ENCODE measurements at places on chromosomes 12 and 14. TPM values are rescaled to one million over a fixed set of nuclear protein-coding genes. Genes with fewer than 3 reads are reported as not detected.

DNA sequence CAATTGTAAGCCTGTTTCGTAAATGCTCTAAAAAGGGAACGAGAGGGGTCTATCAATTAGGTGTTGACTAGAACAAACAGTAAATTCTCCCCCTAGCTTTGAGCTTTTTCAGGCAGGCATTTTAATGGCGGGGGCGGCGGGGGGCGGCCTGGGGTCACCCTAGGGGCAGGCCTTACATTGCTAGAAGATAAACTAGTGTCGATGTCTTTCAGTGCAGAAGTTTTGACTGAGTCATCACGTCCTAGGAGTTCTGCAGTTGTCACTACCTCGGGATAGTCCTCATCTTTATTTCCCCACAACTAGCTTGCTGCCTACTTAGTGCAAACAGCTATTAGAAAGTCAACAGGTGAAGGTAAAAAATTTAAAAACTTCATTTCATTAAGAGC, 1.6 kb downstream of the ATP6V1D start:
- no peak for DNase-seq

Gene DBX2
- 0.51 TPM for total RNA-seq

Gene PLA2G1B
- not detected for total RNA-seq

- DNase-seq, result no peak
These were observed 529 bp downstream of the PHLDA1 start for GRCh38 chr12:76031081-76031413.

Gene SLC25A47
- total RNA-seq, result not detected

DNA sequence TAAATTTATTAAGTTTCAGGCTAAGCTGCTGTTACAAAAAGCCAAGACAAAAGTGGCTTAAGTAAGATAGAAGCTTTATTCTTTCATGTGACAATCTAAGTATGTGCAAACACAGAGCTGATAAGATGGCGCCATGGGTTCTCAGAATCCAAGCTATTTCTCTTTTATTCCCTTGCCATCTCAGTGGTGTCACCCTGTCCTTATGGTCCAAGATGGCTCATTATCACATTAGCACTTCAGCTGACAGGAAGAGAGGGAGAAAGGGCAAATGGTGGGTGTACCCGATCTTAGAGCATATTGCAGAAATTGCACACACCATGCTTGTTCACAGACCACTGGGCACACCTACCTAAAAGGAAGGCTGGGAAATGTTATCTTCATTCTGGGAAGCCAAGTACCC, 211.7 kb downstream of the TMTC2 start:
- DNase-seq, result no peak

- DNase-seq, result peak; percentile 63
These were observed 269.3 kb downstream of the DAD1 start for GRCh38 chr14:22319526-22320361.

- no peak for DNase-seq
These were observed 121.6 kb downstream of the KTN1 start for GRCh38 chr14:55701638-55702037.

Gene PPP4R3A
- 40.2 TPM for total RNA-seq

Gene SCN8A
- 0.24 TPM for total RNA-seq

- no peak for DNase-seq
These were observed 4.7 kb upstream of the LPAR5 start for GRCh38 chr12:6640497-6640896.

Gene TTC7B
- 57.3 TPM for total RNA-seq

DNA sequence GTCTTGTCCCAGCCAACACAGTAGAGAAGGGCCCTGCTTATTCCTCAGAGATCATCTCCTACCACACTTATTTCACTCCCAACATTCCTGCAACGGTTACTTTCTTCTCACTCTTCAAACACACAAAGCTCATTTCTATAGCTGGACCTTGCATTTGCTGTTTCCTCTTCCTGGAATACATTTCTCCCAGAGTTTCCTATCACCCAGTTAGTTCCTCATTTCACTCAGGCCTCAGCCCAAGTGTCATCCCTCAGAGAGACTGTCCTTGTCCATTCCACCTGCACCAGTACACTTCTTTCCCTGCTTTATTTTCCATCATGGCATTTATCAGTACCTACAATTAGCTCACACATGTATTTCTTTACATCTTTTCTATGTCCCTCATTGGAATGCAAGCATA, 14.7 kb upstream of the STK38L start:
- no peak for DNase-seq

Gene ENDOU
- total RNA-seq, result 0.55 TPM

GRCh38 chr12:9991876-9992275, 7.0 kb downstream of the CLEC1B start:
- DNase-seq, result no peak

- DNase-seq, result no peak
These were observed 46.5 kb upstream of the GALNT9 start for GRCh38 chr12:132375747-132376463.

GRCh38 chr12:63924781-63925180, 80.3 kb downstream of the SRGAP1 start:
- no peak for DNase-seq

Gene OR4E2
- not detected for total RNA-seq

DNA sequence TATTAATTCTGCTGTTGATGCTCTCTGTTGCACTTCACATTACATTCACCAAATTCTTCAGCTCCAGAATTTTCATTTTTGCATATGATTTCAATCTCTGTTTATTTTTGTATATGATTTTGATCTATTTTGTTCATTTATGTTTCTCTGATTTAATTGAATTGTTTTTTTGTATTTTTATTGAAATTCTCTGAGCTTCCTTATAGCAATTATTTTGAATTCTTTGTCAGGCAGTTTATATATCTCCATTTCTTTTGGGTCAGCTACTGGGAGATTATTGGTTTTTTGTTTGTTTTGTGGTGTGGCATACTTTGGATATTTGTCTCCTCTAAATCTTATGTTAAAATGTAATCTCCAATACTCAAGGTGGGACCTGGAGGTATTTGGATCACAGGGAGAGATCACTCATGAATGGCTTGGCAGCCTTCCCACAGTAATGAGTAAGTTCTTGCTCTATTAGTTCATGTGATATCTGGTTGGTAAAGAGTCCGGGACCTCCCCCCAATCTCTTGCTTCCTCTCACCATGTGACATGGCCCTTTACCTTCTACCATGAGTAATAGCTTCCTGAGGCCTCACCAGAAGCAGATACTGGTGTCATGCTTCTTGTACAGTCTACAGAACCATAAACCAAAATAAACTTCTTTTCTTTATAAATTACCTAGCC, 8.7 kb upstream of the TCL1A start:
- DNase-seq, result no peak

Gene RPS6KL1
- 10.3 TPM for total RNA-seq

DNA sequence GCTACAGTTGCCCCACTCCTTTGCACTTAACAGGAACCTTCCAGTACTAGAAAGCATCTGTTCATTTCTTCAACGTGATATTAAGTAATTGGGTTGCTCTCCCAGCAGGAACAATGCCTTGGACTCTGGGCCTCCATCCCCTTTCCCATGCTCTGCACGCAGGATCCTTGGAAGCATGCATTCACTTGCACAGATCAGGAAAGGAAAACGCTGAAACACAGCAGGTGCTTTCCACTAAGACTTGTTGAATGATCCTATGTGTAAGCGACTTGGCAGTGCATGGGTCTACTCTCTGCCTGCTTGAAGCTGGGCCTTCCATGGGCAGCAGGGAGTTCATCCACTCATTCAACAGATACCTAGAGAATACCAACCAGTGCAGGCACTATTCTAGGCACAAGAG, 2.3 kb downstream of the LTBP2 start:
- no peak for DNase-seq

- DNase-seq, result no peak
These were observed 36.6 kb upstream of the KRT77 start for GRCh38 chr12:52739963-52740362.

Gene TPPP2
- not detected for total RNA-seq

Gene GLTP
- 43.2 TPM for total RNA-seq

Gene TAS2R8
- not detected for total RNA-seq

GRCh38 chr12:102009796-102010195, 52.0 kb downstream of the WASHC3 start:
- no peak for DNase-seq

Gene ACTR6
- 12.1 TPM for total RNA-seq

Gene NR4A1
- total RNA-seq, result 238 TPM

DNA sequence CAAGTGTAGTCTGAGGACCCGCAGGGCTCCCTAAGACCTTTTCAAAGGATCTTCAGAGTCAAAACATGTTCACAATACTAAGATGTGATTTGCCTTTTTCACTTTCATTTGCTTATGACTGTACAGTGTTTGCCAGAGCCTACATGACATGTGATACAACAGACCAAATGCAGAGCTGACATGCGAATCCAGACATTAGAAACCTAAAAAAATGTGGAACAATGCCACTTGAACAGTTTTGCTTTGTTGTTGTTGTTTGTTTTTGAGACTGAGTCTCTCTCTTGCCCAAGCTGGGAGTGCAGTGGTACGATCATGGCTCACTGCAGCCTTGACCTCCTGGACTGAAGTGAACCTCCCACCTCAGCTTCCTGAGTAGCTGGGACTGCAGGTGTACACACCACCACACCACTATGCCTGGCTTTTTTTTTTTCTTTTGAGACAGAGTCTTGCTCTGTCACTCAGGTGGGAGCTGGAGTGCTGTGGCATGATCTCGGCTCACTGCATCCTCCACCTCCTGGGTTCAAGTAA, 5.3 kb upstream of the RAB35 start:
- DNase-seq, result no peak

GRCh38 chr14:34863844-34864243, 11.3 kb downstream of the BAZ1A start:
- no peak for DNase-seq

GRCh38 chr12:67148265-67148664, 120.9 kb upstream of the CAND1 start:
- no peak for DNase-seq

DNA sequence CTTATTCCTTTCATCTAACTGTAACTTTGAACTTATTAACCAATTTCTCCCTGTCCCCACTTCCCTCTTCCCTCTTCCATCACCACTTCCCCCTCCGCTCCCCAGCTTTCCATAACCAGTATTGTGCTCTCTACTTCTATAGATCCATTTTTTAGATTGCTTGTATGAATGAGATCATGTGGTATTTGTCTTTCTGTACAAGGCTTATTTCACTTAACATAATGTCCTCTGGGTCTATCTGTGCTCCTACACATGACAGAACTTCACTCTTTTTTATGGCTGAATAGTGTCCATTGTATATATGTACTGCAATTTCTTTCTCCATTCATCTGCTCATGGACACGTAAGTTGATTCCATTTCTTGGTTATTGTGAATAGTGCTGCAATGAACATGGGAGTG, 14.4 kb downstream of the ERP27 start:
- no peak for DNase-seq

GRCh38 chr12:104048811-104049210, 1.2 kb downstream of the GLT8D2 start:
- no peak for DNase-seq

Gene DLGAP5
- 0.08 TPM for total RNA-seq

Gene MOAP1
- 40.1 TPM for total RNA-seq

DNA sequence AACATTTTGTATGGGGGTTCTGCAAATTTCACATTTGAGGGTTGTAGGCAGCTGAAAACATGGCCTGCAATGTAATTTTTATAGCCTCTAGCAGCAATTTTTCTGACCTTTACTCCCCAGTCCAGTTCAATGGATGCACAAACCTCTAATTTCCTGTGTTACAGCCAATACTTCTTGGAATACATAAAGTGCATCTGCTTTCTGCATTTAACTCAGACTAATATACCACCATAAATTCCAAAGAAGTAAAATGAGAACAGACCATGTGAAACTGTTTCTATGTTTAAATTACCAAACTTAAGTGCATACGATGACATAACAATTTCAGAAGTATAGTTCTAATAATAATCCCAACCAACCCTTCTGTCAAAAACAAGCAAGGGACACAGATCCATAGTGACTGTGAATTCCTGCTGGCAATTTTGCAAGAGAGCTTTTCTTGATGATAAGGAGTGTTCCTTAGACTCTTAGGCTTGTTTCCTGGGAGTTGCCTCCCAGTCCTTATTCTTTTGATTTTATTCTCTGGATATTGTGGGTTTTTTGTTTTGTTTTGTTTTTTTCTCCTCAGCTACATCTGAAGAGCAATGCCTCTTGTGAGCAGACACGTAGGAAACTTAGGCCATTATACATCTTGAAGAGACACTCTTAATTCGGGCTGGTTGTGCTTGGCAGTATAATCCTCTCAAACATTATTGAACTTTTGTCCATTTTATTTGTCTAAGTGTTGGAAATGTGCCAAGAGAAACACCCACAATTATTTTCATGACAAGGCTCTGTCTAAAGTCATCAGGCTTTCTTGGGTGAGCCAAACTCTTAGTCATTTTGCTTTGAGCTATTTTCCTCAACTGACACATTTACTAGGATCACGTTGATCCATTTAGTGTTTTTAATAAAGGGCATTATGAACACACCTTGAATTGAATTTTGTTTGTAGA, 51.3 kb upstream of the RERGL start:
- DNase-seq, result no peak

- no peak for DNase-seq
These were observed 220.5 kb downstream of the PELI2 start for GRCh38 chr14:56338674-56339073.

Gene NTS
- 0.52 TPM for total RNA-seq

- no peak for DNase-seq
These were observed 278.7 kb upstream of the PRICKLE1 start for GRCh38 chr12:42868291-42868690.

GRCh38 chr12:6426882-6427671, 17.7 kb upstream of the CD27 start:
- no peak for DNase-seq

DNA sequence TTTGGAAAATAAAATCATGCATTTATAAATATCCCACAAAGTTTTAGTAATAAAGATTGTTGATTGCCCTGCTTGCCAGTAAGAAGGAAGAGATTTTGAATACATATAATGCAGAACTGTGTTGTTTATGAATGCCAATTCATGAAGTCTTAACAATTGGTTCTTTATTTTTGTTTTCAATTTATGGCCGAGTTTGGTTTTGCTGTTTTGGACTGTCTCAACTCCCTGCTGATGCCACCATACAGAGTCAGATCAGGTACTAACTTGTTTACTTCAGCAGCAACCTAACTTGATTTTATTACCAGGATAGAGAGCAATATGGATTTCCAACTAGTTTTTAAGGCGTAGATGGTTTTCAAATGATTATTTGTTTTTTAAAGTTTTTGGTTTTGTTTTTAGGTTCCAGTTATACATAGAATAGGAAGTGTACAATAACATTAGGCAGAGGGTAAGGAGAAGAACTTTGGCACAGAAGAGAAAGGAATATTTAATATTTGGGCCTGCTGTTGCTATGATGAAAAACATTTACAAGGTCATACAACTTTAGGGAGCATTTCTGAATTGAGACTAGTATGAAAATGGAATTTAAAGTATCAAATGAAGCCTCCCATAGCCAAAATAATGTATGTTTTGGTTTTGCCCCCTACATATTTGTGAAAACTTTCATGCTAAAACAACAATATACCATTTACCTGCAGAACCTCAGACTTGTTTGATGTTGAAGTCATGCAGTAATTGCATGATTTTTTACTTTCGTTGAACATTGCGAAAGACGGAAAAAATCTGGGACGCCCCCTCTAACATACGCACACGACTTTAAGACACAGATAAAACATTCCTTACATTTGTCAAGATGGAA, 904 bp upstream of the FAM177A1 start:
- DNase-seq, result no peak

Gene PIWIL1
- not detected for total RNA-seq
